ENCODE measurements at places on chromosomes 2 and 18. TPM values are rescaled to one million over a fixed set of nuclear protein-coding genes. Genes with fewer than 3 reads are reported as not detected.

- no peak overlapping the region for H3K4me3 ChIP-seq
- no peak overlapping the region for H3K27ac ChIP-seq
- H3K27me3 ChIP-seq, result no peaks in the 10 kb centered on the region
- DNase-seq, result no peak
Observed at GRCh38 chr2:67599561-67599960, 202.4 kb downstream of the ETAA1 start.

Gene ARHGAP25
- total RNA-seq, result 2.5 TPM

GRCh38 chr18:44356566-44357157, 324.0 kb upstream of the SETBP1 start:
- no peak overlapping the region for H3K4me3 ChIP-seq
- no peaks in the 10 kb centered on the region for H3K27me3 ChIP-seq
- H3K36me3 ChIP-seq, result no peaks in the 10 kb centered on the region
- no peaks in the 10 kb centered on the region for H3K4me1 ChIP-seq
- no peak overlapping the region for H3K27ac ChIP-seq
- peak; percentile 6 for DNase-seq

DNA sequence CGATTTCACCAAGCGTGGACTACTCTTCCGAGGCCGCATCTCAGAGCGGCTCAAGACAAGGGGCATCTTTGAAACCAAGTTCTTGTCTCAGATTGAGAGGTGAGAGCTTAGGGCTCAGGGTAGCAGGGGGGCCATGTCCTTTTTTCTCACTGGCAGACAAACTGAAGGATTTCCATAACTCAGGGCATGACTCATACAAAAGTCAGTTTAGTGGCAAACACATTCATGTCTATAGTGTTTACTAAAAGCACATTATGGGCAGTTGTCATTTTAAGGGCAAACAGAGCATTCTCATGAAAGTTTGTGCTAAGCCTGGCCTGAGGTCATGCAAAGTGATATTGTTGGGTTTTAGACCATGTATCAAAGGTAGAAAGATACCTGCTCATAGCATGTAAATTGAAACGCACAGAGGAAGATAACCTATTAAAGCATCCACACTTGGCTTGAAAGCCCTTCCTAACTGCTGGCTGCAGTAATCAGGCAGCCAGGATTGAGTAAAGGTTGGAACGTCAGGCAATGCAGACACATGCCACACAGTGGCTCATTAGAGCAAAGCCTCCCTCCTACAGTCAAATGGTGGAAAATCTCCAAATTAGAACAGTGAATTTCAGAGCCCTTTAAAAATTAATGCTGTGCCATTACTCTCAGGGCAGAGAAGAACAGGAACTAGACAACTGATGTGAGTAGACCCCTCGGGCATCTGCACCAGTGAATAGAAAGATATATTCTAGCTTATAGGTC, 54.2 kb downstream of the HK2 start:
- H3K27me3 ChIP-seq, result no peaks in the 10 kb centered on the region
- peaks cover 57% of the 10 kb centered on the region for H3K36me3 ChIP-seq
- H3K4me1 ChIP-seq, result no peaks in the 10 kb centered on the region
- no peak for DNase-seq
- H3K27ac ChIP-seq, result no peak overlapping the region

Gene RTKN
- total RNA-seq, result 50.0 TPM

DNA sequence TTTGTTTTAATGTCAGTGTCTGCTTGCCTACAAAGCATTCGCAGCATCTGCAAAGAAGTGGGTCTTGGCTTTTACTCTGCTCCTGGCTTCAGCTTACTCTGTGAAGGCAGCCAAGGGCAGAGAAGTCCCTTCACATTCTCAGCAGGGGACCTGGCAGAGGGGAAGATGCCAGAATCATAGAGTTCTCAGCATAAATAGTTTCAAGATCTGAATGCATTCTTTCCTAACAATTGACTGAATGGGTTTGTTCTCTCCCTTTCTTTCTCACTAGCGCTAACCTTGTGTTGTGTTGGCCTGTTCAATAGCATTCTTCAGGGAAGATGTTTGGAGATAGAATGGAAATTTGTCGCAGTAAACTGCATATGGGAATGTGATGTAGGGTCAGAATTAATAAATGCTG, 106.9 kb downstream of the FARSB start:
- H3K27me3 ChIP-seq, result no peaks in the 10 kb centered on the region
- no peak overlapping the region for H3K4me3 ChIP-seq
- peak; percentile 87 for DNase-seq
- no peaks in the 10 kb centered on the region for H3K36me3 ChIP-seq
- peaks cover 15% of the 10 kb centered on the region for H3K4me1 ChIP-seq
- H3K27ac ChIP-seq, result no peak overlapping the region

Gene FKBP1B
- 51.3 TPM for total RNA-seq

Gene DAW1
- total RNA-seq, result 2.0 TPM

DNA sequence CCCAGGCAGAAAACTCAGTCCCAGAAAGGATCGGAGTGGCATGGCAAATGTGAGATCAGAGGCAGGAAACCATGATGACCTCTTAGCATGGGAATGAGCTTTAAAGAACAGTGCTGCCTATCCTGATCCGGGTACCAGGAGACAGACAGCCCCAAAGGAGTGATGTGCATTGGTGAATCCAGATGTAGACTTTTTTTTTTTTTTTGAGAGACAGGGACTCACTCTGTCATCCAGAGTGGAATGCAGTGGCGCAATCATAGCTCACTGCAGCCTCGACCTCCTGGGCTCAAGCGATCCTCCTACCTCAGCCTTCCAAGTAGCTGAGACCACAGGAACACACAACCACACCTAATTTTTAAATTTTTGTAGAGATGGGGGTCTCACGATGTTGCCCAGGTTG, 122.7 kb downstream of the VAPA start:
- H3K4me3 ChIP-seq, result no peak overlapping the region
- no peak overlapping the region for H3K27ac ChIP-seq
- DNase-seq, result no peak
- no peaks in the 10 kb centered on the region for H3K36me3 ChIP-seq
- no peaks in the 10 kb centered on the region for H3K27me3 ChIP-seq

GRCh38 chr2:9699139-9700108, 68.6 kb upstream of the YWHAQ start:
- DNase-seq, result no peak
- no peak overlapping the region for H3K4me3 ChIP-seq
- no peaks in the 10 kb centered on the region for H3K27me3 ChIP-seq
- H3K27ac ChIP-seq, result no peak overlapping the region
- no peaks in the 10 kb centered on the region for H3K4me1 ChIP-seq

DNA sequence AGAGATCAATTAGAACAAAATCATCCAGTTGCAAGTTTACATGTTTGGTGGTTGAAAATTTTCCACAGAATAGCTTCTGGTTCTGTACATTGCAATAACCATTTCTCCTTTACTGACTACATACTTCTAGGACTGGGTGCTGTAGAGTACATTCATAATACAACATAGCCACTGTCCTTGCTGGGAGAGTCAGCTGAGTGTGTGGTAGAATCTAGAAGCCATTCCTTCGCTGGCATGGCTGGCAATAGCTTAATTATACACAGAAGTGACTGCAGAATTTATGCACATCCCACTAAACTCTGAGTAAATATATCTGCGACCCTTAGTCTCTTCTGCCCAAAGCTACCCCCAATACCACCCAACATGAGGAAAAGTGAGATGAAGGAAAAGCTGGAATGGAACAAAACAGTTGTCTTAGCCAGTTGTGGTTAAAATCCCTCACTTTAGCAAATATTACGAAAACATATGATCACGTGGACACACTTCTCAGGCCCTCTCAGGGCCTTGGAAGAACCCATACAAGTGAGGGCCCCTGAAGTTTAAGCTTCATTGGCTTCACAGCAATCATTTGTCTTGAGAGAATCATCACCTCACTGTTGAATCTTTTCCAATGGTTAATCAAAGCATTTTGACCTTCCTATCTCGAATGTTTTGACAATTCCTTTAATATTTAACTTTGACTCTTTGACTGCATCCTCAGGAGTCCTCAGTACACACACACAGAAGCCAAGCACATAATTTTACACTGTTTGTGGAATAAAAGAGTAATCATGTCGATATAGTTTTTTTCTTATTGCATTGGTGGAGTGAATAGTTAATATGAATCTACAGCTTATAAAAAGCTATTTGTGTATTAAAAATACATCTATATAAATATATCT, 225.1 kb downstream of the ZNF385B start:
- no peaks in the 10 kb centered on the region for H3K27me3 ChIP-seq
- H3K27ac ChIP-seq, result no peak overlapping the region
- H3K36me3 ChIP-seq, result no peaks in the 10 kb centered on the region
- DNase-seq, result no peak

DNA sequence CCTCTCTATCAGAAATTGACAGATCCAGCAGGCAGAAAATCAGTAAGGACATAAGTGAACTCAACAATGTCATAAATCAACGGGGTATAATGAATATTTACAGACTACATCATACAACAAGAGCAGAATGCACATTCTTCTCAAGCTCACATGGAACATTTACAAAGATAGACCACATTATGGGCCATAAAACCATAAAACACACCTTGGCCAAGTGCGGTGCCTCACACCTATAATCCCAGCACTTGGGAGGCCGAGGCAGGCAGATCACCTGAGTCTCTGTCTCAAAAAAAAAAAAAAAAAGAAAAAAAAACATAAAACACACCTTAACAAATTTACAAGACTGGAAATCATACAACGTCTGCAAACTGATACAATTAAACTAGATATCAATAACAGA, 36.7 kb downstream of the FBXO15 start:
- H3K27me3 ChIP-seq, result no peaks in the 10 kb centered on the region
- H3K27ac ChIP-seq, result no peak overlapping the region
- peaks cover 6% of the 10 kb centered on the region for H3K36me3 ChIP-seq
- peaks cover 20% of the 10 kb centered on the region for H3K4me1 ChIP-seq
- DNase-seq, result no peak

- no peaks in the 10 kb centered on the region for H3K27me3 ChIP-seq
- no peak overlapping the region for H3K27ac ChIP-seq
- no peaks in the 10 kb centered on the region for H3K36me3 ChIP-seq
- H3K4me3 ChIP-seq, result no peak overlapping the region
- DNase-seq, result no peak
Observed at GRCh38 chr2:132479155-132479554, 62.5 kb downstream of the GPR39 start.

GRCh38 chr2:30034052-30034775, 112.6 kb upstream of the YPEL5 start:
- DNase-seq, result no peak
- no peak overlapping the region for H3K27ac ChIP-seq
- H3K27me3 ChIP-seq, result no peaks in the 10 kb centered on the region
- no peaks in the 10 kb centered on the region for H3K36me3 ChIP-seq

DNA sequence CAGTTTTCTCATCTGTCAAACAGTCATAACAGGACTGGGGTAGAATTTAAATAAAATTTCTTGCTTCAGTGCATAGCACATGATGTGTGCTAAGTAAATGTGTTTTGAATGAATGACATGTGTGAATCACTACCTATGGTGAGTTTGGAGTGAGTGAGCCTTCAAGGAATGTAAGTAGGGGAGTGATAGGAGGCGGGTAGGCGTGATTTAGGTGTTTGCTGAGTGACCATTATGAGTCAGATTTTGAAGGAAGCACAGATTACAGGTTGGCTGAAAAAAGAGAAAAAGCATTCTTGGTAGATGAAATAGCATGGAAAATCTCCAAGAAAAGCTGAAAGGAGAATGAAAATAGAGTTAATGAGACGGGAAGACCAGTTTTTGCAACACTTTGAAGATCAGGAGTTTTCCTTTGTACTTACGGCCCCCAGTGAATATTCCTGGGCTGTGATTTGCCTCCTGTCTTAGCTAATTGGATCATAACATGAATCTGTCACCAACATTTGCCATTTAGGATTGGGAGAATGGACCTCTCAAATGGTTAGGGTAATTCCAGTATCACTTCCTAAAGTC, 136.9 kb upstream of the GATA6 start:
- no peak for DNase-seq
- H3K36me3 ChIP-seq, result no peaks in the 10 kb centered on the region
- no peak overlapping the region for H3K27ac ChIP-seq
- no peaks in the 10 kb centered on the region for H3K27me3 ChIP-seq
- no peaks in the 10 kb centered on the region for H3K4me1 ChIP-seq

DNA sequence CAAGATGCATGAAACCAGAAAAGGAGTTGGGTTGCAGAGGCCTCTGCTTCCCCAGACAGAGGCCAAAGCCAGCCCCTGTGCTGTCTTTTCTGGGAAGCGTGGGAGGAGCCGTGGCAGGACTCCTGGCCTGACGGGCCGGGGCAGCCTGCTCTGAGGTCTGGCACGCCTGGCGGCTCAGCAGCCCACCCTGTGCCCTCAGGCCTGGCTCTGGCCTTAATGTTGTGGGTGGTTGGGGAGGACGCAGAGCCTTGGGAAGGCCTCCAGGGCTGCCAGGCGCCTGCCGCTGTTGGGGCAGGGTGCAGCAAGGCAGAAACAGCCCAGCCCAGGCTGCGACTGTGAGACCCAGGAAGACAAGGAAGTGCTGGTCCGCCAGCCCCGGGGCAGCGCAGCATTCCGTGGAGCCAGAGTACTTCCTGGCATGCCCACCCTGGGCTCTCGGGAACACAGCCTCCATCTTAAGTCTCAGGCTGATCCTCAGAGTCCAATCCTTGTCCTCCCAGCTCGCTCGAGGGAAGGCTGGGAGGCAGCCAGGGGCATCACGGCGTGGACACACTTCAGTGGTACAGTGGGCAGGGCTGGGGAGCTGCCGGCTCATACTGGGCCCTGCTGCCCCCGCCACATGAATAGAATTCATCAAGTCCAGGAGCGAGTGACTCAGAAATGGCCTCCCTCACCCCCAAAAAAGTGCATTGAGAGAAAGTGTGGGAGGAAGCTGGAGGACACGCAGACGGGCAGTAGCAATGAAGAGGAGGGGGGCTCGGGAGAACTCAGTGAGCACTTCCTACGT, 72.6 kb downstream of the EMX1 start:
- no peaks in the 10 kb centered on the region for H3K27me3 ChIP-seq
- no peak overlapping the region for H3K4me3 ChIP-seq
- no peaks in the 10 kb centered on the region for H3K36me3 ChIP-seq
- H3K4me1 ChIP-seq, result no peaks in the 10 kb centered on the region
- DNase-seq, result no peak

DNA sequence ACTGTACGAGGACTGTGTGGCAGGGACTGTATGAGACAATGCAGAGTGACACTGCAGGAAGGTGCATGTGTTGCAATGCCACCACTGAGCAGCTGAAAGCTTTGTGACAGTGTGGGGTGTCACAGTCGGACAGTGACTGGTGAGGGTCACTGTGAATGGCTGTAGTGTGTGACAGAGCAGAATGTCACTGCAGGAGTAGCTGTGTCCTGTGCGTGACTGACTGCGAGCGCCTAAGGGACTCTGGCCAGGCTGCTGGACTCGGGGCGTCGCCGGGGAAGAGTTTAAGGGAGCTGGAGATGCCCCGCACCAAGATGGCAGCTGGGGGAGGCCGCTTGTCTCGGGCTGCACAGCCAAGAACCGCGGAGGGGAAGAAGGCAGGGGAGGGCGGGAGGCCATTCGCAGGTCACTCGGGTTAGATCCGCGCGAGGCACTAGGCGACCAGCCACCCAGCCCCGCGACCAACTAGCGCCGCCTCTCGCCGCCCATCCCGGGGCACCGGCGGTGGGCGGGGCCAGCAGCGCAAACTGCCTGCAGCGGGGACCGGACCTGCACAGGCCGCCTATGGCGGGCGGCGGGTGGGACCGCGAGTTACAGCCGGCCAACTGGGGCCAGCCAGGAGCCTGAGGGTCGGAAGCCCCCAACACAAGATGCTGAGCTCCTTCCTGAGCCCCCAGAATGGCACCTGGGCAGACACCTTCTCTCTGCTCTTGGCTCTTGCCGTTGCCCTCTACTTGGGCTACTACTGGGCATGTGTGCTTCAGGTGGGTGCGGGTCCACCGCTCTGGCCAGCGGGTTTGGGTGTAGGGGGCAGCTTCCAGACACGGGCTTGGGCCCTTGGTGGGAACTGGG, at the start of gene ABHD1:
ABHD1 (plus strand) TSS at position 514 of the 849 bp plus-strand sequence; CDS start at position 648, 134 bp downstream.
- peaks cover 14% of the 10 kb centered on the region for H3K4me1 ChIP-seq
- no peak within 1 kb of the TSS for H3K27ac ChIP-seq
- peak; percentile 69 for DNase-seq
- no peaks in the 10 kb centered on the region for H3K36me3 ChIP-seq
- peak within 1 kb of the TSS; percentile 70 for H3K4me3 ChIP-seq
